Hippocampal formation (tissue), 2 donors: ENCODE measurements at places on chromosomes 2 and 18.

DNA sequence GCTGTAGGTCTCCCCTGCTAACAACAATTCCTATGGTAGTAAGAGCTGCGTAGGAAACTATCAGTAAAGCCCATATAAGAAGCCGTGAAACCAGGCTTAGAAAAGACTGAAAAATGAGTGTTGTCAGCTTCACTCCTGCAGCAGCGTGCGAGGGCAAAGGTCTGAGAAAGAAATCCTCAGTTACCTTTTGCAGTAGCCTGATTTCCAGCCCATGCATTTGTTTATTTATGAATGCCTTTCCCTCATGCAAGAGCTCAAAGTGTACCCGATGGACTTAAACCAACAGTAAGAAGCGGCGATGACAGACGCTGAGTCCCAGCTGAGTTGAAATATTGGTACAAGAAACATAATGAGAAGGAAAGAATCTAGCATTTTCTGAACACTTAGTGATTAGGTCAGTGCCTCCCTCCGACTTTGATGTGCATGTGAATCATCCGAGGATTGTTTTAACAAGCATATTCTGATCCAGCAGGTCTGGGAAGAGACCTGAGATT, 15.0 kb upstream of the POLI start:
- no peak for DNase-seq

- DNase-seq, result peak; percentile 37
Measured at GRCh38 chr2:22855761-22856184, 529.2 kb upstream of the KLHL29 start.

DNA sequence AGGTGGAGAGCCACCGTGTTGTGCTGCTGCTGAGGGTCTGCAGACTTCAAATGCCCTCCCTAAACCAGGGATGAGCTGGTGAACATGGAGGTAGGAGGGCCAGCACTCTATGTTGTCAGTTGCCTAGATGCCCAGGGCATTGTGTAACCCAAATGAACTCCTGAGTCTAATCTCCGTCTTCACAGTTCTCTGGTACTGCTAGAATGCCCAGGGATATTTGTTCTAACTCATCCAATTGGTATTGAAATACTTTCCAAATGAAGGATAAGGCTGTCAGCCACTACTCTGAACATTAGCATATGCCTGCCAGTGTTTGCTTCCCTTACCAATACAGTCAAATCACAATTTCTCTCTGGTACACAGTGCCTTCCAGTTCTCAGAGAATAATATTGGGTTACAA, 492.6 kb downstream of the SLC4A3 start:
- no peak for DNase-seq

DNA sequence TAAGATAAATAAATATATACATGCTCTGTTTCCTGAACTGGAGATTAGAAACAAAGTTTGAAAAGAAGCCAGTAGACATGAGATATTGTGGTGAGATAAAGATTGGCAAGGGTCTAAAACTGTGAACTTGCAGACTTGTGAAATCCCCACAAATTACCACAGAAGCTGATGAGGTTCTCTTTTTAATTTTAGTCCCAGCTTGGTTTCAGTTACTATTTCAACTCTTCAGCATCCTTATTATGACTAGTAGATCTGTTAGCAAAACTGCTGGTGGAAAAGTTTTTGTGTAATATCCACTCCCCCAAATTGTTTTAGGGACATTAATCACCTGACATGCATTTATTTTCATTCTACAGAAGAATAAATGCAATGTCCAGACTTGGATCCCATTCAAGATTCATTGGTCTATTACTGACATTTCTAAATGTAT, 20.8 kb downstream of the RASGRP3 start:
- DNase-seq, result no peak

GRCh38 chr2:51218047-51218446, 186.1 kb upstream of the NRXN1 start:
- DNase-seq, result no peak

DNA sequence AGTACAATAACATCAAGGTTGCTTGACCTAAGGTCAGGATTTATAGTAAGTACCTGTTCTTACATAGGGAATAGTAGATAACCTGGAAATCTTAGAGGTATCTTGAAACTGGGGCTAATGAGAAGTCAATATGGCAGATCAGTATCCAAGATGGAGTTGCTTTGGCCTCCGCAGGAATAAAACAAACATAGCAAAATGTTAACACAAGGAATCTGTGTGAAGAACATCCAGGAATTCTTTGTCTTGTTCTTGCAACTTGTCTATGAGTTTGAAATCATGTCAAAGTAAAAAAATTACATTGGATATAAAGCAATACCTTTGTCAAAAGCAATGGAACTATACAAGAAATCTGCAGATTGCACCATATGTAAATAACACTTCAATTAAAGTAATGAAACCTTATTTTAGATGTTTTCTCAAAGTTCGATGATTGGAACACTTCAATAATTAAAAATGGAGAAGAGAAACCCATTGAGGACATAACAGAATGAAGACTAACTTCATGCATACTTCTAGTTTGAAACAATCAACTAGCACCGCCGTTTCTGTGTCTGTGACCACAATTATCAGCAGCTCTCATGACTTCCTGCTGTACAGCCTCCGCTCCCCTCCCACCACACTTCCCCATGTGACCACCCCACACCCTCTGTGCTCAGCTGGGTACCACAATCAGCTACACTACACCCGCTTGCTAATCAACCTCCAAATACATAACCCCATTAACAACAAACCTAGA, 27.6 kb downstream of the C2orf76 start:
- DNase-seq, result no peak

DNA sequence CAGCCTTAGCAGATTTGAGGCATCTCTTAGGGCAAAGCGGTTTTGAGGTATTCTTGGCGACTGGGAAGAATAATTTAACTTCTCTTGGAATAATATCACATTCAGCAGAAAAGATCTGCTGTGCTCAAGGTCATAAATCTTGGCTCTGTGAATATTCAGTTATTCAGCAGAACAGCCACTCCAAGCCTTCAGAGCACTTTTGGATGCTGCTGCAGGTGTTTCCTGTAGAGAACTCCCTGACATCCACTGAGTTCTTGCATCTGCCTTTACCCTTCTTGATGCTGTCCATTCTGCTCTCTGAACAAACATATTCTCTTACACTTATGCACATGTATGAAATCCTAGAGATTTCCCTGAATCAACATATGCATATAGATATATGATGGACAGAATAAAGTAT, 390.3 kb downstream of the NRXN1 start:
- DNase-seq, result no peak

DNA sequence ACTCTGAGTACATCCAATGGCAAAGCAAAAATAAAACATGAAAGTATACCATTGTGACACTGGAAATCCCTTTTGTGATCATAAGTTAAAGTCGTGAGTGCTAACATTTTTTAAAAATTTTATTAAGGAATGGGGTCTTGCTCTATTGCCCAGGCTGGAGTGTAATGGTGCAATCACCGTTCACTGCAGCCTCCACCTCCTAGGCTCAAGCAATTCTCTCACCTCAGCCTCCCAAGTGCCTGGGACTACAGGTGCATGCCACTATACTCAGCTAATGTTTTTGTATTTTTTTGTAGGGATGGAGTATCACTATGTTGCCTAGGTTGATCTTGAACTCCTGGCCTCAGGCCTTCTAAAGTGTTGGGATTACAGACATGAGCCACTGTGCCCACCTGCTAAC, 14.3 kb upstream of the TNFAIP6 start:
- no peak for DNase-seq

- no peak for DNase-seq
Measured at GRCh38 chr2:235088496-235088921, 136.7 kb downstream of the SH3BP4 start.

DNA sequence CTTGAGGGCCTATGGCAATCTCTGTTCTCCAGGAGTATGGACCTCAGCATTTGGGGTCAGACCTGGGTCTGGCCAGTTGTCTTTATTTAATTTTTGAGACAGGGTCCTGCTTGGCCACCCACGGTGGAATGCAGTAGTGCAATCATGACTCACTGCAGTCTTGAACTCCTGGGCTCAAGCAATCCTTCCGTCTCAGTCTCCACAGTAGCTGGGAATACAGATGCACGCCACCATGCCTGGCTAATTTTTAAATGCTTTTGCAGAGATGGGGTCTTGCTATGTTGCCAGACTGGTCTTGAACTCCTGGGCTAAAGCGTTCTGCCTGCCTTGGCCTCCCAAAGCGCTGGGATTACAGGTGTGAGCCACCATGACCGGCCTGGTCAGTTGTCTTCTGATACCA, 46.4 kb upstream of the INHBB start:
- no peak for DNase-seq

DNA sequence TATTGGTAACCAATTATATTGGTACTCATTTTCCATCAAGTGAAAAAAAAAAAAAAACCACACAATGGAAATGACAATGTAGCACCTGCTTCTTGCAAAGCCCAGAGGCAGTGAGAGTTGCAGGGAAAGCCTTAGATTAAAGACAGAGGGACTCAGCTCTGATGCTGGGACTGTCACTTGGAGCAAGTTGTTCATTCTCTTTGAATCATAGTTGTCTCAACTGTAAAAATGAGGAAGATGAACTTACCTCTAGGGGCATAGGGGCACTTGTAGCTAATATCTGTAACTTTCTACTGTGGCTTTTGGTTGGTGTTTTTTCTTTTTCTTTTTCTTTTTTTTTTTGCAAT, 81.4 kb upstream of the LPIN2 start:
- no peak for DNase-seq

DNA sequence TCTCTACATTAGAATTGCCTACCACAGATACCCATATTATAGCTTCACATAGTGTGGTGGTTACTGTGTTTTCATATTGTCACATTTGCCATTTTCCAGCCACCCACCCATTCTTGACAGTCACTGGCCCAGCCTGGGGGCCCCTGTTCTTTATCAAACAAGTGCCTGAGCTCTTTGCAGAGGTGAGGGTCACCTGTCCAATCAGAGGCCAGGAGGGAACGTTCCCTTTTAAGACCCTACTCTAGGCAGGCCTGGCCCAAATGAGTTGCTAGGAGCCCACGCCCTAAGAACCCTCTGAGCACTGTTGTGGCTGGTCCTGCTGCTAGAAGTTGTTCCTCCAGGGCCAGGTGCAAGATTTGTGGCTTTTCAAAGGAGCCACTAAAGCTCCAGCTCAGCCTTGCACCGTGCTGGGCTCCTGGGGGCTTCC, 5.2 kb downstream of the IL37 start:
- no peak for DNase-seq

GRCh38 chr2:118014492-118014824, 588 bp upstream of the CCDC93 start:
- DNase-seq, result no peak

- no peak for DNase-seq
Measured at GRCh38 chr18:70015127-70015526, 67.5 kb upstream of the CD226 start.

DNA sequence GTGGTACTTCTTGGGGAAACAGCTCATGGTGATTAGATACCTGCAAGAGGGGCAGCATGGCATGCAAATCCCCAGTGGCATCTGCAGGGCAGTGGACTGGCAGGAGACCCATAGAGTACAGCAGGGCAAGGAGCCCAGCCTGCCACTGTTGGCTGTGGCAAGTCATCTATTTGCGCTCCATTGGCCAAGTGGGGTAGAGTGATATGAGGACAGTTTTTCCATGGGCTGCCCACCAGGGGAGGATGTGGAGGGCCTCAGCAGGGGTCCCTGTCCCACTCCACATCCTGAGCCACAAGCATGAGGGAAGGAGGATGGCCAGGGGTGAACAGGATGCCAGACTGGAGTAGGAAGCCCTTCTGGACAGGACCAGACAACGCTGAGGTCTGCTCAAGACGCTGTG, 50.9 kb upstream of the OTOF start:
- DNase-seq, result no peak

DNA sequence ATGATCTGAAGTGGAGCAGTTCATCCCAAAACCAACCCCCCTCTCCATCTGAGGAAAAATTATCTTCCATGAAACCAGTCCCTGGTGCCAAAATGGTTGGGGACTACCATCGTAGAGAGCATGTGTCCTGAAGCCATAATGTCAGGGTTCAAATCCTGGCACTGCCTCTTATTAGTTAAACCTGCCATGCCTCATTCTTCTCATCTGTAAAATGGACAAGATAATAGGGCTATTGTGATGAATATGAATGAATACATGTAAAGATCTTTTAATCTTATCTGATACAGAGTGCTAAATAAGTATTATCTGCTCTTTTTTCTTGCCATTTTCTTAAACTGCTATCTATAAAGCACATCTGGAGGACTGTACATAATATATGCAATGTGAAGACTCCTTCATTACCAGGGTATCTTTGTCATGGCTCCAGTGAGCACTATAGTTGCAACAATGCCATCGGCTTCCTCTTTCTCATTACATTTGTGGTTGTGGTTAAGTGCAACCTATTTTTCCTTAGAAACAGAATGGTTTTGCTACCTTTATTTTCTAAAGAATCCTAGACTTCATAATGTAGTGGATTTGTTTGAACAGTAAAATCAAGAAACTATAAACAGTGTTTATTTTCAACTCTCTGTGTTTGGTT, 27.0 kb downstream of the MFSD6 start:
- DNase-seq, result no peak

DNA sequence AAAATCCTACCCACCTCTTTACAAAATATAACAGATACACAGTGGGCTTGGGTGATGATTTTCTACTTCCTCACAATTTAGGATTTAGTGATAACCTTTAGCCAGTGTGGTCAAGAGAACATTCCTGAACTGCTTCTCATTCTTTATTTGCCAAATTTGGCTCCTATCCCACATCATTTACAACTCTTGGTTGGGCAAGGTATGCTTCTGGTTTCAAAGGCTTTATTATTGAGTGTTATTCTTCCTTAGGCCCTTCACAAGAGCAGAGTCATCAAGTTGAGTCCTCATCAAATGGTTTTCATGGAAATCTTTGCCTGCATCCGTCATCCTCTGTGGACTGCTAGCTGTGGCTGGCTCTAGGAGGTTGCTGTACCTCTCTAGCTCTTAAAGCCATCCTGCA, 472.0 kb upstream of the ETAA1 start:
- DNase-seq, result no peak

DNA sequence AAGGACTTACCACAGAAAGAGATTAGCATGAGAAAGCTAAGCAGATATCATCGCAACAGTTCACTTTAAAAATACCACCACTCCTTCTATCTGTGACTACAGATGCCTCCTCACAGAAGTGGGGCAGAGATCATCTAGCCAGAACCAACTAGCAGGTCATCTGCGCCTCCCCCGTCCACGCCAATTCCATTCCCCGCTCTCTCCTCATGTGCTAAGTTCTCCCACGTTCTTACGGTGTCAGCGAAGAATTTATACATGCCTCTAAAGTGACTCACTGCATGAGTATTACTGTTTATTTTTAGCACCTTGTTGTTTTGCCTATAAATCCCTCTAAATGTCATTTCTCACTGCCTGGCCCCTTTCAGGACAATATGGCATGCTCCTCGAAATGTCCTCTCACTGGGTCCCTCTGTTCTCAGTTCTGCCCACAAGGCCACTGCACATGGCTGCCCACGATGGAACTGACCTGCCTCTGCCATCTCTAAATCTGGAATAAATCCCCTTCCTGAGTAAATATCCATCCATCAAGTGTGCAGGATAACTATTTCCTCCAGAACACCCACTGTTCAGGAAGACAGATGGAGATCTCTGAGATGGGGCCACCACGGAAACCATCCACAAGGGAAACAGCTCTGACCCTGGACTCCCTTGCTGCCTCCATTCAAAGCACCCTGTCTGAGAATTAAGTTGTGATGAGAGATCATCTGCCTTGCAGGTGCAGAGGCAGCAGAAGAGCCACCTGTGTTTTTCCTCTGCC, 137.7 kb downstream of the IRS1 start:
- no peak for DNase-seq

GRCh38 chr2:115057473-115057872, 615.0 kb downstream of the DPP10 start:
- DNase-seq, result no peak
